Activated CD4-positive, alpha-beta T cell treated with anti-CD3 and anti-CD28 coated beads, Interleukin-2, Interleukin-4, amounts not matched to agents 100 ng/mL and 50 ng/mL, durations not matched to agents 16 hours and 8 hours (primary cell): ENCODE measurements at places on chromosomes 1 and 21.

GRCh38 chr1:53878492-53879105, 11.0 kb downstream of the YIPF1 start:
- DNase-seq = peak; percentile 54

- no peak for DNase-seq
Measured at GRCh38 chr1:26221094-26221493, 12.9 kb upstream of the CEP85 start.

DNA sequence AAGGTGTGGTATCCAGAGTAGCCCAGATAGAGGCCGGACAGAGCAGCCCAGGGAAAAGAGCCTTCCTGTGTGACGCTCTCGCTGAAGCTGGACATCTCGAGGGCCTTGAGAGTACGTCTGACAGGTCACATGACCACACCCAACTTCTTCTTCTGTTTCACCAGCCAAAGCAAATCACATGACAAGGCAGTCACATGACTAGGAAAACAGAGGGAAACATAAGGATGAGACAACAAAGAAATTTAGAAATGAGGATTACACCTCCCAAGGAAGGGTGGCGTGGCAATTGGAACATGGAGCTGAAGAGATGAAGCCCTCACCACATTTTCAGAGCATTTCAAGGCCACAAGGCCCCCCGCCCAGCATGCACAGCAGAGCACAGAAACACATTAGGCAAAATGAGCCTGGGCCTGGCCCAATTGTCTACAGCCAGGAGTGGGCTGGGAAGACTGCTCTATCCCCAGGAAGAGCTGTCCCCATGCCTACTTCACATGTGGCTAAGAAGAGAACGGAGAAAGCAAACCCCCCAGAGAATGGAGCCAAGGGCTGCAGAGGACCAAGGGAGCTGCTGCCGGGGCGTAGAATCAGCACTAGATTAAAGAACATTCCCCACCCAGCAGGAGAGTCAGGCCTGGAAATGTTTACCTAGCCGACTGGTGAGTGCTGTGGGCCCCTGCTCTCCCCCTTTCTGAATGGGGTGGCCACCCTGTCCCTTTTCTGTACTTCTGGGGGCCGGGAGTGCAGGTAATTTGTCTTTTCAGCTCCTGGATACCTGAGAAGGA, 305.1 kb downstream of the NPHP4 start:
- DNase-seq = no peak

- no peak for DNase-seq
Measured at GRCh38 chr1:78279051-78279450, 211.7 kb upstream of the PTGFR start.

- peak; percentile 96 for DNase-seq
Measured at GRCh38 chr1:234772345-234773147, 162.6 kb upstream of the IRF2BP2 start.

DNA sequence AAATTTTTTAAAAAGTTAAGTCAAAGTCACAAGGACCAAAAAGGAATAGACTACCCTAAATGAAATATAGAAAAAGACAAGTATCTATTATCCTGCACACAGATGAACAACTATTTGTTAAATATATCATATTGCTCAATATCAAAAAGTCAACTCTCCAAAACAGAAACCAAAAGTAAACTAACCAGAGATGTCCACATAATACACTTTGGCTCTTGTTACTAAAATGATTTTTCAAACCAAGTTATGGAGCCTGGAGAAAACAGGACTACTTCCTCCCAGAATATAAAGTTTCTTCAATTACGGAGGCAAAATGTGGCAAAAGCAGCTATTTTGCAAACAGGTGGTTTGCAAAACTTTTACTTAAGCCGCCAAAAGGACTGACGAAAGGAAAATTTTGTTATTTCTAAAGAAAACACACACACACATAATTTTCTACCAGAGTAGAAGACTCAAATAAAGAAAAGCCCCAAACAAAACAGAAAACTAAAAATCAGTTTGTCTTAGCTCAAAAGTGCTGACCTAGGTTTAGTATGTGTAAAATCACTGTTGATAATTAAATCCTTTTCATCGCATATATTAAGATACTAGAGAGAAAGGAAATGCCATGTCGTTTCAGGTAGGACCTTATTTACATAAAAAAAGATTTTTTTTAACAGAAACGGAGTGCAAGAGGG, 1.1 kb downstream of the DPYD start:
- no peak for DNase-seq

GRCh38 chr1:223710179-223711133, 1.9 kb upstream of the CAPN2 start:
- no peak for DNase-seq

- DNase-seq = no peak
Measured at GRCh38 chr1:7120863-7121621, 335.8 kb downstream of the CAMTA1 start.

DNA sequence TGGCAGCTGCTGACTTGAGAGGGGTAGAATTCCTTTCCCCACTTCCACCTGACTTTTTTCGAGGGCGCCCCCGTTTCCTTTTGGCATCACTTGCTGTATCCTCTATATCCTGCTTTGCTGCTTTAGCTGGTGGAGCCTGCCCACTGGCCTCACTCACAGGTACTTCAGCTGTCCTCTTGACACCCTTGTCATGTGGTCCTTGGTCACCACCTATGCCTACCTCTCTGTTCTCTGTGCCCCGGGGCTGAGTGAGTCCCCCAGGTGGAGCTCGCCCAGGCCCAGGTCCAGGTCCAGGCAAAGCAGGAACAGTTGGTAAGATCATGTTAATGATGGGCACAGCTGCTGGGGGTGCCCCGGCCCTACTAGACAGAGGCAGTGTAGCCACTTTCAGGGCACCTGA, 4.5 kb downstream of the RFX5 start:
- DNase-seq = no peak

DNA sequence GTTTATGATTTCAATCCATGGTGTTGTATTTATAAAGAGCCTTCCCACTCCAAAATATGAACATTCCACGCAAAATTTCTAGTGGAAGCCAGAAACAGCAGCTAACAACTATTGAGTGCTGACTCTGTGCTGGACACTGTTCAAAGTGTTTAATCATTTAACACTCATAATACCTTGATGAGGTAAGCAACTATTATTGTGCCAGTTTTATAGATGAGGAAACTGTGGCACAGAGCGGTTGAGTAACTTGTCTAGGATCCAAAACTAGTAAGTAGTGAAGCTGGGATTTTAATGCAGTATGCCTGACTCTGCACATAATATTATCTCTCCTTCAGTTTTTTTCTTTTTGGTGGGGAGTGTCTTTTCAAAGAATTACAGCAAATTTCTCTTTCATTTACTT, 228.3 kb downstream of the SLC35F3 start:
- DNase-seq = no peak

GRCh38 chr1:85203573-85204171, 2.9 kb upstream of the SYDE2 start:
- no peak for DNase-seq

- DNase-seq = no peak
Measured at GRCh38 chr21:43733060-43733459, 14.1 kb downstream of the PDXK start.

GRCh38 chr1:206521694-206522402, 14.5 kb downstream of the RASSF5 start:
- DNase-seq = no peak

DNA sequence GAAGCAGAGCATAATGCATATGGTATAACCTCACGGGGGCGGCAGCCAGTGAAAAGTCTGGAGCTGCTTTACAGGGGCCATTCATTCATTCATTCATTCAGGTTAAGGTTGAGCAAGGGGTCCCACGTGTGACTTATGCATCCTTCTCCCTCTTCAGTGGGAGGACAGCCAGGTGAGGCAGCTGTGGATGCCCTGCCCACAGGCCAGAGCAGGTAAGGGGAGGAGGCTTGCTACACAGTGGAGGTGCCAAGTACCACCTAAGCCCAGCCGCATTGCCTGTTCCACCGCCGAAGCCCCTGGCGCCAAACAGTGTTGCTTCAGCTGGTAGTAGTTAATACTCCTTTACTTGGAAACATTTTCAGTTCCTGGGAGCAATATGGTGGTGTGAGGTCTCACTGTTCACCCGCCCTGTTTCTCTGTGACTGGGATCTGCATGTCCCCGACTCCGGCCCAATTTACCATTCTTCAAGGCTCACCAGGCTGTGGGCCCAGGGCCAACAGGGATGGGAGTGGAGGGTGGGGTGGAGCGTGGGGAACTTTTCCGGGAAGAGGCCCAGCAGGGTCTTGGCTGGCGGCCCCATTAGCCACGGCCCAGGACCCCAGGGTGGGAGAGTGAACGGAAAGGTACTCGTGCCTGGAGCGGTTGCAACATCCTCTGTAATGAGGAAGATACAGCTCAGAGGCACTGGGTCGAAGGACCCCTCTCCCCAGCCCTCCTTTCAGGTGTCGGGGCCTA, 722 bp upstream of the PODN start:
- no peak for DNase-seq

DNA sequence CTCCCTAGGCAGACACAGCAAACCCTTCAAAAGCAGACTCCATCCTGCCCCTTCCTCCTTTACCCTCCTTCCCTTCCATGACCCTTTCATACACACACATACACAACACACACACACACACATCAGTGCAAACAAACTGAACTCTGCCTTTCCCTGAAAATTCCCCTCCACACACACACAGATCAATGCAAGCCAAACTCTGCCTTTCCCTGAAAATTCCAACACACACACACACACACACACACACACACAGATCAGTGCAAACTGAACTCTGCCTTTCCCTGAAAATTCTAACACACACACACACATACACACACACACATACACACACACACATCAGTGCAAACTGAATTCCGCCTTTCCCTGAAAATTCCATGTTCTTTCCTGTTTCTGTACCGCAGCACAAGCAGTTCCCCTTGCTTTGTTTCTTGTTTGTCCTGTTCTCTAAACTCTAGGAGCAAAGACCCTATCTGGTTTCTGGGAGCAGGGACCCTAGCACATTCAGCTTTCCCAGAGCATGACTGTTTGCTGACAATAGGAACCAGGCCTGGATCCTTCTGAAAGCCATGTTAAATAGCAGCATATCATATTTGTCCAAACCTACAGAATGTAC, 91.0 kb downstream of the PTPN14 start:
- DNase-seq = no peak

- DNase-seq = no peak
Measured at GRCh38 chr1:153058826-153059784, 1.8 kb upstream of the SPRR2A start.

- DNase-seq = no peak
Measured at GRCh38 chr1:173869021-173869359, 810 bp downstream of the ZBTB37 start.

- no peak for DNase-seq
Measured at GRCh38 chr1:208928349-208929010, 655.0 kb upstream of the CAMK1G start.

- no peak for DNase-seq
Measured at GRCh38 chr1:226017070-226017469, 17.9 kb upstream of the SDE2 start.

DNA sequence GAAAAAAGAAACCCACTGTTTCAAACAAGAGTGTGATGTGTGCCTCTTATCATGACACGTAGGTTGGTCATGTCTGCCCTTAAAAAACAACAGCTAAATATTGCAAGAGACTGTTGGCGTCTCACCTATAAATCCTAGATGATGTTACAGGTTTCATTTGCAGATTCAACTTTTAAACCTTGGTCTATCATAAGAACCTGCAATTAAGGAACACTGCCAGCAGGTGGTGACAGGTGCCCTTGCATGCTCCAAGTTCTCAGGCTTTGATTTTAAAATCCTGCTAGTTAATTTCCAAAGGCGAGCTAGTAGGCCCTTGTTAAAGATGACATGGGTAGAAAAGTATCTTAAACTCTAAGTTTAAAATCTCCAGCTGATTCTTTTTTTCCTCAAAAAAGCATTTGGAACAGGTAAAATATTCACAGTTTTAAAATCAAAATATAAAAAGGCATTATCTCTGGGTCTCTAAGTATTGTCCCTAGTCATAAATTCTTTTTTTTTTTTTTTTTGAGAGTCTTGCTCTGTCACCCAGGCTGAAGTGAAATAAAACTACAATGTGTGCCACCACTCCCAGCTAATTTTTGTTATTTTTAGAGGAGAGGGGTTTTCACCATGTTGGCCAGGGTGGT, 39.1 kb downstream of the CLSTN1 start:
- peak; percentile 75 for DNase-seq

DNA sequence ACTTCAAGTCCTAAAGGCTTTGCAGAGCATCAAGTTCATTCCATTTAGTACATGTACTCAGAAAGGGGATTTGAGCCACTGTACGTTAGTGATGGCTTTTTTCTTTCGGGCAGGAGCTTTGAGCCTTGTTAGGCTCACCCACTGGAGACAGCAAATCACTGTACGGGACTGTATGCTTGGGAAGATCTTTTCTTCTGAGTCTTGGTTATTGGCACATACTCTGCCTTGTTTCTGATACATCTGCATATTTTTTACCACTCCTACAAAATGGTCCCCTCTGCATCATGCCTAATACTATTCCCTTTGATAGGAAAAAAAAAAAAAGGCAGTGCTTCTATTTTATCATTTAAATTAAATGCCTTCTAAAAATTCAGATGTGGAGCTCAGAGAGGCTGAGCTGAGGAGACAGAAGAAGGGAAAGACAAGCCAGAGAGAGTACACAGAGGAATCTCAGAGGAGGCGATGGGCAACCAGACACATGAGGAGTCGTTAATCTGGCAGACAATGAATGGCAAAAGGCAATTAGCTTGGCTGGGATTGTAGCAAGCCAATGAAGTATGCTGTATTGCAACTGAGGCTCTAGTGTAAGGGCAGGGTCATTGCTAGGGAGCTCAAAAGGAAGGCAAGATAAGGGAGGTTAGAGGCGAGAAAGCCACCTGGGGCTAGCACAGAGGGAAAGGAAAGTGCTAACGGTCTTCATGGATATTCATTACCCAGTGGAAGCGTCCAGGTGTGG, 39.4 kb downstream of the PHC2 start:
- DNase-seq = no peak

GRCh38 chr1:65221638-65222339, 73.8 kb downstream of the AK4 start:
- DNase-seq = no peak

DNA sequence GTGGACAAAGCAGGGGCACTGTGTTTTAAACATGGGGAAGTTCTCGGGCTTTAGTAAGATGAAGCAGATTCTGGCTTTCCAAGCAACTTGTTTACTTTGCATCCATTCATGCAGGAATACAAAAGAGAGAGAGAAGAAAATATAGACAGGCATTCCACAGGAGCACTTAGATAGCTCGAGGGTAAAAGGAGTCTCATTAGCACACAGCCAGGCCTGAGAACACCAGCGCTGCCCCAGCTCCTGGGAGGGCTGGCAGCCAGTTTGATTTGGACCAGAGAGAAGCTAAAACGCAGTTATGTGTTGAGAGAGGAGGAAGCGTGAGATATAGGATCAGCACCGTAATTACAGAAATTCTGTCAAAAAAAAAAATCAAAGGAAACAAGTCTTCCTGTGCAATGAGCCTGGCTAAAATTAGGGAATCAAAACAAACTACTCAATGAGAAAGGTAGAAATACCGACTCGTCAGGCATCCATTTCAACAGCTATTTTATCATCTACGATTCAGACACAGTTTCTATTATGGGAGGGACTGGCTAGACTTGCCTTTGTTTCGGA, 68.2 kb downstream of the CLSTN1 start:
- DNase-seq = no peak

GRCh38 chr1:36203554-36204346, 20.5 kb upstream of the THRAP3 start:
- no peak for DNase-seq

- no peak for DNase-seq
Measured at GRCh38 chr1:59122527-59122926, 174.4 kb upstream of the FGGY start.

GRCh38 chr1:35708952-35709351, 9.7 kb downstream of the C1orf216 start:
- no peak for DNase-seq

GRCh38 chr1:16119504-16119903, 36.4 kb downstream of the EPHA2 start:
- DNase-seq = no peak
